ENCODE measurements at places on chromosomes 5 and 9.

GRCh38 chr9:95007226-95007869, 280.8 kb downstream of the AOPEP start:
- no peak for DNase-seq

DNA sequence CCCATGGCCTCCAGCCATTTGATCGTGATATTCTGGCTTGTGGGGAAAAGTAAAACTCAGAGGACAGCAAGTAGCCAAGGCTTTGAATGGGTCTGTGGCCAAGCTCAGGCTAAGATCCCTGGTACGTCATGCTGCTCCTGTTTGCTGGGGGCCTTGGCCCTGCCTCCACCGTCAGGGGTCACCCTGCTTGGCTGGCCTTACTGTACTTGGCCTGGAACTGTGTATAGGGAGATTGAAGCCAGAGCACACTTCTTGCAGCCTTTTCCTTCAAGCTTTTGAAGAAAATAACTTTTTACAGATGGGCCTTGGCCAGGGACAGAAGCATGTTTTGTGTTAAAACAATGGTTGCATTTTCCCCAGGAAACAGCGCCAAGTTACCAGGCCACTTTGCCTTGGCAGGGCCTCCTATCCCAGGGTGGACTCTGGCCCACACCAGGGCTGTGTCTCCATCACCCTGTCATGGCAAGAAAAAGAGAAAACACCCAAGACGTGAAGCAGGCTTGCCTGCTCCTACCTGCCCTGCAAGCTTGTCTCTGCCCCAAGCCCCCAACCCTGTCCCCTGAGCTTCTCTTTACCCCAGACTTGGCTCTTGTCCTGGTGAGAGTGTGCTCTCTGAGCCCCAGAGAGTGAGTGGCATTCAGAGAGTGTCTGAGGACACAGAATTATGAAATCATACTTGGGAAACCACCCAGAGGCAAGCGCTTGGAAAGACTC, 286.9 kb downstream of the GADD45G start:
- DNase-seq: no peak

DNA sequence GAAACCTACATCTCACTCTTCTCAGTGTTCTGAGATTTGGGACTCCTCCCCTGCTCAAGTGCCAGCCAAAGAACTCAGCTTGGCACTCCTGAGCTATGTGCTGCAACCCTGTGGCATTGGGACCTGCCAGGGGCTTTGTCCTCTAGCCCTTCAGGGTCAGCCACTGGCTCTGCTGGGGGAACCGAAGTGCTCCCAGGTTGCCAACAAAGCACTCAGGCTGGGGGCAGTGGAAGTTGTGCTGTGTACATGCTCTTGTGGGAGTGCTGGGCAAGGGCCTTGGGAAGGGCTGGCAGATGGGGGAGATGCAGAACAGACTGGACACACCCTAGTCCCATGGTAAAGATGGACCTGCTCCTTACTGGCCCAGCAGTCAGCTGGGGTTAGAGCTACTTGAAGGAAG, 498.6 kb downstream of the CAAP1 start:
- no peak for DNase-seq

- DNase-seq: no peak
These were observed 26.2 kb upstream of the ANKRD33B start for GRCh38 chr5:10537624-10538023.

DNA sequence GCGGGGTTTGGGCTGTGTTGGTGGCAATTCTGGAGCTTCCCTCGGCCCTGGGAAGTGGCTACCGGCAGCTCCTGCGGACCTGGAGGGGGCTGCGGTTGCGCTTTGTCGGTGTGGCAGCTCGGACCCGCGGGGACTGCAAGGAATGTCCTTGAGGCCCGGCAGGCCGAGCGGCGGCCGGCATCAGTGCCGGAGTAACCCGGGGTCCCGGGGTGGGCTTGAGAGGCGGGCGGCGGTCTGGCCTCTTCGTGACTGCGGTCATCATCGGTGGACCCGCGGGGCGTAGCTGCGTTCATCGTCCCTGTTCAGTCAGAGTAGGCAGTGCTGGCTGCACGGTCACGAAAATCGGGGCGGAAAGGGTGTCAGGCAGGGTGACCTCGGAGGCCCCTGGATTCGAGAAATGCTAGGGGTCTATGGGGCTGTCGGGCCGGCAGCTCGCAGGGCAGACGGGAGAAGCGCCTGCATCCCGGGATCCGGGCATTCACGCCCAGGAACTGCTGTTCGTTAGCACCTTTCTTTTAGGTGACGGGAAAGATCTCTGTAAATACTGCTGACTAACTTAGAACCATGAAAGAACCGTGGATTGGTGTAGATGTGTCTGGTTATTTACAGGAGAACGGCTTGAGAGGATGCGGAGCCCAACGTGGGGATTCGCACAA, 474 bp downstream of the HMGCR start:
- DNase-seq: no peak

DNA sequence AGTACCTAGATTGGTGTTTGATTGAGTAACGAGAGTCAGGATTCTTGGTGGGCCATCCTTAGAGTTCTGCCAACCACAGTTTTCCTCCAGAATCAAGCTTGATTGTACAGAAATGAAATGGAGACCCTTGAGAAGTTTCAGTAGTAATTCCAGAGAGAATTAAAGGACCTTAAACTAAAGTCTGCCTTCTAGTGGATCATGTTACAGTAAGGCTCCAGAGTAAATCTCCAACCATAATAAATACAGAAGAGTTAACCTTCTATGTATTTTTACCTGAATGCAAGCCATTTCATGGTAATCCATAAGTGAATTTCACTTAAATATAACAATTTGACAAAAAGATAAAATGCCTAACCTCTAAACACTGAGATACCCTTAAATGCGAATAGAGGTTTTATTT, 53.0 kb upstream of the CNTLN start:
- no peak for DNase-seq

- no peak for DNase-seq
These were observed 26.6 kb downstream of the TRPM6 start for GRCh38 chr9:74861071-74861470.

DNA sequence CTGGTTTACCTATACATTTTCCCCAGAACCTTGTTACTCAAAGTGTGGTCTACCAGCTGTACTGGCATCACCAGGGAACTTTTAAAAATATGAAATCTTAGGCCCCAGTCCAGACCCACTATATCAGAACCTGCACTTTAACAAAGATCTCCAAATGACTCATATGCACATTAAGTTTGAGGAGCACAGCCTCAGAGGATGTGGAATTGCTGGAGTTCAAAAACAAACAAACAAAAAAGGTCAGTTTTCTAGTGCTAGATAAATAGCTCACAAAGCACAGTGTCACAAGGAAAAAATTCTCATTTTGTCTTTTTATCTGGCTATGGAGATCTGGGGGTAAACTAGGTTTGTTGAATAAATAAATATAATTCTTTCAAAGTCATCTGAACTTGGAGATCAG, 68.9 kb upstream of the ANKRD55 start:
- no peak for DNase-seq

GRCh38 chr5:5270958-5271785, 131.0 kb downstream of the ADAMTS16 start:
- DNase-seq: peak; percentile 85

GRCh38 chr5:103849934-103850333, 287.3 kb upstream of the NUDT12 start:
- no peak for DNase-seq

DNA sequence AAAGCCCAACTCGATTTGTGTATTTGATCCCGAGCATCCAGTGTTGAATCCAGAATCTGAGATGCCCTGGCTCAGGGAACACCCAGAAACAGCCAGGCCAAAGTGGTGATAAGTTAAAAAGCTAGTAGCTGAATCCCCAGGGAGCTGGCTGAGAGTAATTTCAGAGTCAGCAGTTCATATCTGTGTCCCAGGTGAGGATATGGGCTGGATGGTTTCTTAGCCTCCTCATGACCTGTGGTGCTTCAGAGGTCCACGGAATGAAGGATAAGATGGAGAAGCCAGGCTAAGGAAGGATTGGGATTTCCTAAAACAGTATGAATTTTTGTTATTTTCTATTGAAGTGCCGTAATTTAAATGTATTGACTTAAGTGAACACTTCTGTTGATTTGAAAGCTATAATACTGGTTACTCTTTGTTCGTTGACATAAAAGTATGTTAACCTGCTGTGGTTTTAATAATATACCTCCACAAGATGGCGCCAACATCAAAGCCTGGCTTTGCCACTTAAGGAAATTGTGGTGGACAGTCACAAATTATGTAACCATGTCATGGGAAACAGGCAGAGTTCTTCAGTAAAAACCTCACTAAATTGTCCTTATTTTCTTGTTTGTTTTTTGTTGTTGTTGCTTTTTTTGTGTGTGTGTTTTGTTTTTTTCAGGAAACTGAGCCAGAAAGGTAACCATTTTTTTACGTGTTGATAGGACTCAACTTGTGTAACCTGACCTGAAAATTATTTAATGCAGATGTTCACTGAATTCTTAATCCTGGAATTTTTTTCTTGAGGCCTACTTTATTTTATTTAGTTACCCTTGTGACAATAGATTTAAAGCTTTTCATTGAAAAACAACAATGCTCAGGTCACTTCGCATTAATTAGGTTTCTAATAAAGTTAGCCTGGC, 11.4 kb downstream of the MTAP start:
- DNase-seq: no peak

DNA sequence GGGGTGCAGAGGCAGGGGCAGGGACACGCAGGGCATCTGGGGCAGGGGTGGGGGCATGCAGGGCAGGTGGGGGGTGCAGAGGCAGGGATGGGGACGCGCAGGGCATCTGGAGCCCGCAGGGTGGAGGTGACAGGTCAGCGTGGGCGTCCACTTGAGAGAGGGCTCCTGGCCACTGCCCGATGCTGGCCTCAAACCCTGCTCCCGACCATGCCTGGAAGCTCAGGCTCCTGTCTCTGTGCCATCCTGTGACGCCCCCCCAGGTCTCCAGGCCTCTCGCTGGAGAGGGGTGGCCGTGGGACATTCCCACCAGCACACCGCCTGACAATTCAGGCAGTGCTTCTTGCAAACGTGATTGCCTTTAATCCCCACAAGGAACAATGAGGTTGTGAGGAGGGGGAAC, 33.0 kb downstream of the ZDHHC11B start:
- DNase-seq: no peak

DNA sequence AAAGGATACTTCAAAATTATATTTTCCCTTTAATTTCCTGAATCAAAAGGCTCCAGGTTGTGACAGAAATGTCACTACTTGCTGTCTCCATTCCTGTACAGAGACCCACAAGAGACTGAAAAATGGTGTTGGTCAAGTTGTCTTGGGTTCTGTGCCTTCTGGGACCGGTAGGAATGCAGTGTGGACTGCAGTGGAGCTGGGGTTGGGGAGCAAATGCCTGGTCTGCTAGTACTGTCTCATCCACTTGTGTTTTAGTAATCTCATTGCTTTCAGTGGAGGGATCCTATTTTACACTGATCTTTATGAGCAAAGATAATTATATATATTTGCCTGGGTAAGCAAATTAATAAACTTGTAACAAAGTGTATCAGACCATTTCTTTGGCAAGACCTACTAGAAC, 24.2 kb upstream of the CATSPER3 start:
- DNase-seq: no peak

DNA sequence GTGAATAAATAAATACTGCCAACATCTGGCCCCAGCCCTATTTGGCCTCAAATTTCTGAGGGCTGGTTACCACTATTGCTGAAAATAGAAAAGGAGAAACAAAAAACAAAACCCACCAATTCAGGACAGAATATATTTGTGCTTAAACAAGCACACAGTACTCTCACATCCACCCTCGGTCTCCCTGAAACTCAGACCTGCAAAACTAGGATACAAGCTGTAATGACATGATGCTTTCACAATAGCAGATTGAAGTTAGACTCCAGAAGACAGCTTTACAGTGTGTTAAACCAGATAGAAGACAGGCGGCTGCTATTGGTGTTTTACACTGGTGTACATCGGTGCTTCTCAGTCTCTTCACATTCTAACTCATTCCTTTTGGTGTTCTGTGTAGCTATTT, 214.9 kb upstream of the DMRT1 start:
- no peak for DNase-seq

GRCh38 chr5:116340799-116341198, 233.8 kb downstream of the SEMA6A start:
- DNase-seq: no peak

DNA sequence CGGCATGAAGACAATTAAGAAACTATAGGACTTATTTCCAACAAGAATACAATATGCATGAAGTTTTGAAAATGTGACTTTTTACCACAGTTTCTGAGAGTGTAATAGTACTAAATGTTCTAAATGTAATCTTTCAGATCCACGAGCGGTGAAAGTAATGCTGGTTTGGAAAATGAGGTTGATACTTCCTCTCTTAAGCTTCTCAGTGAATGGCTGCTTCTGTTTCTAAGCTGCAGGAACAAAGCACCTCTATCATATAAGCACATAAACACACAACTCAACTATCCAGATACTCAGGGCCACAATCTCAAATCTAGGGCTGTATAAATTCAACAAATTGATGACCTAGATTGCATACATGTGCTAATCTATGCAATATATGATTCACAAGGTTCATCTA, 78.3 kb downstream of the LIFR start:
- DNase-seq: no peak

DNA sequence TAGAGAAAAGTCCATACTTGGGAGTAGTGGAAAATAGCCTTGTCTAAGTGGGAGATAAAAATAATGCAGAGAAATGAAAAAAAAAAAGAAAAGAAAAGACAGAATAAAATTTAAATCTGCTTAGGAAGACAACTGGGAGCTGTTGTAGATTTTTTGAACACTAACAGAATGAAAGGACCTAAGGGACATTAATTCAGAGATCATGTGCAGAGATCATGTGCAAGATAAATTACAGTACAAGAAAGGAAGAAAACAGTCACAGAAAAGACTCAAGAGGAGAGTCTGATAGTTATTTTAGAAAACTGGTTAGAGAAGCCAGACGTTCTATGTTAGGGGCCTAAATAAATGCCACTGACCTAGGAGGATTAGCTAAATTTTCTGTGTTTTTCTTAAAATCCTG, 1226.8 kb upstream of the NUDT12 start:
- DNase-seq: no peak

DNA sequence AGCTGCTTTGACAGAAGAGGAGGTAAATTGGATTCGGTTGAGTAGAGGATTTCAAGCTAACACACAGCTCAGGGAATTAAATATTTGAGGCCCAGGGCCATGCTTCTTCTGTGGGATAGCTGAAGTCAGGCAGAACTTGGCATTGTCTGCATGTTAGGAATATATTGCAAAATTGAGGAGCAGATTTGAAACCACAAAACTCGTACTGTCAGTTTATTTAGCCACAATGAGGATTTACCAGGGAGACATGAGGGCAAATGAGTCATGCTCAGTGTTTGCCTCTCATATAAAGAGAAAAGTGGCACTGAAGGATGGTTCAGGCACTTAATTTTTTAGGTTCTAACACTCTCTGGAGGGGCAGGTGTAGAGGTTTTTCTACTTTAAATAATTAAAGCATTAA, 83.0 kb upstream of the PRLR start:
- DNase-seq: no peak

All from H9 (cell line).